Head of caudate nucleus (tissue), 42 donors: ENCODE measurements at places on chromosomes 4 and X.

GRCh38 chr4:173536808-173537429 is 6.9 kb upstream of the HAND2 start:
- DNase-seq, result no peak

- no peak for DNase-seq
Measured at GRCh38 chrX:112832481-112833095, 8.0 kb downstream of the AMOT start.

- DNase-seq, result no peak
Measured at GRCh38 chr4:118920247-118920646, 31.6 kb downstream of the SYNPO2 start.

DNA sequence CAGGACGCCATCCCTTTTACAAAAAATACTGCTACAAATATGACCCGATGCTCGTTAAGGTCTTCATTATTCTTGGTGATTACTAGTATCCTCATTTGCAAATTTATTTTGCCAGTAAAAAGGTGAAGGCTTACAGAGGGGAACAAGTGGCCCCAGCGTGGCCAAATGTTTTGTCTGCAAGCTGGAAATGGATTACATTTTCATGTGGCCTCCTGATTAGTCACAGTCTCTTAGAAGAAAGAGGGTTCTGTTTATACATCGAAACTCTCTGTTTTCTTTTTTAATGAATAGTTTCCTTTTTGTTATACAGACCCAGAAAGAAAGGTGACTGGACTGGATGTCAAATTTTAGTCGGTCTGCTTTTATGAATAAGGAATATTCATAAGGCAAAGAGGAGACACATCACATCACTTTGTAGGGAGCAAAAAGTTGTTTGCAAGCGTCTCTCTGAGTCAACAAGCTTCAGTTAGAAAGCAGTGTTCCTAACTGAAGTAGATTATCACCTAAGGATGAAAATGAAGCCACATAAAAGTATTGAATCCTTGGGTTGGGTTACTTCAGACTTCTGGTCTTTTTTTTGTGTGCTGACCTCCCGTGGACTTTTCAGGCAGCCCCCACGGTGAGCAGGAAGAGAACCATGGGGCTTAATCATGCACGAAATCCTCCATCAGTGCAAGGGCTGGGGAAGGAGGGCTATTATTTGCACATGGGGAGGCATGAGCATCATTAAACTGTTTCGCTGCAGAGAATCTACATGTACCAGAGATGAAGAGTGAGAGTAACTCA is 125.6 kb downstream of the ARSF start:
- DNase-seq, result no peak

DNA sequence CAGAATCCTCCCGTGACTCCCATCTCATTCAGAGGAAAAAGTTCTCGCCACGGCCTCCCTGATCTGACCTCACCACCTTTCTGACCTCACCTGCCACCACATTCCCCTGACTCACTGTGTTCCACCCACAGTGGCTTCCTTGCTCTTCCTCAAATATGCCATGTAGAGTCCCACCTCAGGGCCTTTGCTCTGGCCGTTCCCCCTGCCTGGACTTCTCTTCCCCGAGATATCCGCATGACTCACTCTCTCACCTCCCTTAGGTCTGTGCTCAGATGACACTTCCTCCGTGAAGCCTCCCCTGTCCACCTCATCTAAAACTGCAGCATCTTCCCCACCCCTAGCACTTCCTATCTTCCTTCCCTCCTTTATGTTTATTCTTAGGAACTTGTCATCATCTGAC is 7.2 kb upstream of the TSPYL2 start:
- no peak for DNase-seq

DNA sequence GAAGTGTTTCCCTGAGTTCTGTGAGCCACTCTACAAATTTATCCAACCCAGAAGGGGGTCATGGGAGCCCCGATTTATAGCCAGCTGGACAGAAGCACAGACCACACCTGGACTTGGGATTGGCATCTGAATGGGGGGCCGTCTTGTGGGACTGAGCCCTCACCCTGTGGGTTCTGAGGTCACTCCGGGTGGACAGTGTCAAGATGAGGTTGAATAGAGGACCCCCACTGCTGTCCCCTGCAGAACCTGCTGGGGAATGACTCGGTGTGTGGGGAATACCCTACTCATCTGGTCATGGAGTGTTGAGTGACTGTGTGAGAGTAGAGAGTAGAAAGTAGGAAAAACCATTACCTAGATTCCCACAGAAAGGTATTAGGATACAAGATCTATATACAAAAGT is 67.5 kb downstream of the ZFYVE28 start:
- DNase-seq, result no peak

GRCh38 chrX:24648495-24648894 is 1.3 kb upstream of the PCYT1B start:
- no peak for DNase-seq

GRCh38 chrX:153642051-153642654 is 4.8 kb upstream of the DUSP9 start:
- DNase-seq, result no peak

- no peak for DNase-seq
Measured at GRCh38 chr4:176817204-176817603, 24.5 kb upstream of the VEGFC start.

DNA sequence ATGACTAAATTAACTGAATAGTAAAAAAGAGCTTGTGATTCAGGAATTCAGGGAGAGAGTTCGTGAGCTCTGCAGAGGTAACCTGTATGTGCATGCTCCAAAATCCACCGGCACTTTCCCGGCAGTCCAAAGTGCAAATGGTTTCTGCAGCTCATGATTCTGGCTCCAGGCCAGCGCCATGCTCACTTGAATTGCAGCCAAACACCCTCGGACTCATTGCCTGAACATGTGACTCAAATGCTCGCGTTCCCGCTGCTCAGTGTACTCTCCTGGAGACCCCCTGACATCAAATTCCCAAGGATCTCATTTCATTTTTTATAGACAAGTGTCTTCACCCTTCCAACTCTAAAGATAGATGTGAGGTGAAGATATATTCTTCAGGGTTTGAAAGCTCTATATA is 44.1 kb upstream of the SH3RF1 start:
- peak; percentile 60 for DNase-seq

- no peak for DNase-seq
Measured at GRCh38 chr4:100644150-100644549, 126.3 kb upstream of the EMCN start.

DNA sequence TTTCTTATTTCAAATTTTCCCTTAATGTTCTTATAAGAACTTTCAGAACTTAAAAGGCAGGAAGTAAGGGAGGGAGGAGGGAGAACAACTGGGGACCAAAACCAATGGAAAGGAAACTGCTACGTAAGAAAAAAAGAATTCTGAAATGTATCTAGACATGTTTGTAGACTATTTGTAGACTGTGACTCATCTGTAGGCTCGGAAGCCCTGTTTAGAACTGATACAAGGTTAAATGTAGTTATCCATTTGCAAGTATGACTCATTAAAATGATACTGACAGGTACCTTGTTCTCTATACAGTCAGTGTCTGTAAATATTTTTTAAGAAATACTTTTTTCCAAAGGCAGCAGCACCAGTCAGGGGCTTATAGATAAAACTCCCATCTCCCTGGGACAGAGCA is 202.0 kb downstream of the DHX15 start:
- DNase-seq, result no peak

GRCh38 chr4:139555705-139556070 is 331 bp downstream of the SETD7 start:
- DNase-seq, result peak; percentile 20

DNA sequence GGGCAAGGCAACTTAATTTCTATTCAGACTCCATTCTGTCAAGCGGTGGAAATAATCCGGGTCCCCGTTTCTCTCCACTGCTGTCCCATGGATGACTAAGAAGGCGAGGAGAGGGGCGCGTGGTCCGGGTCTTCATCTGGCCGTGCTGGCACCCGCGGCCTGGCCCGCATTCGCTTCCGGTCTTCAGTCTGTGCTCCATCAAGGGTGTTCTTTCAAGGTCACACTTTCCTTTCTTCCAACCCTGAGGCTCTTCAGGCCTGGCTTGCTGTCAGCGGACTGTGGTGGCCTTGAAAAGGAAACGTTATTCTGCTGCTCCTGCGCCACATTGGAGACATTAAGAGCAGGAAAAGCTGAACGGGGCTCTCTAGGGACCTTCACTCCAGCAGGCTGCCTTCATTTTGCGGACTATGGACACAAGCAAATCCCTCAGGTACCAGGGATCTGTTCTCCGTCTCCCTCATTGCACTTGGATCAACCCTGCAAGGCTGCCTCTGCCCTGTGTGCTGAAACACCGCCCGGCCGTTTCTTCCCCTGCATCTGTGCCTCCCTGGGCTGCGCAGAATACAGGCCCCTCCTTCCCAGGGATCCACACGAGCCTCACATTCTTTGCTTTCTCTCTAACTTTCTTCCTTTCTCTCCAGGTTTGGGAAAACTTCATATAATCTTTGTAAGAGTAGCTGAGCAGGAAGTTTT is 5.7 kb upstream of the SLC25A4 start:
- no peak for DNase-seq

- no peak for DNase-seq
Measured at GRCh38 chr4:93605163-93605562, 223.4 kb upstream of the ATOH1 start.

DNA sequence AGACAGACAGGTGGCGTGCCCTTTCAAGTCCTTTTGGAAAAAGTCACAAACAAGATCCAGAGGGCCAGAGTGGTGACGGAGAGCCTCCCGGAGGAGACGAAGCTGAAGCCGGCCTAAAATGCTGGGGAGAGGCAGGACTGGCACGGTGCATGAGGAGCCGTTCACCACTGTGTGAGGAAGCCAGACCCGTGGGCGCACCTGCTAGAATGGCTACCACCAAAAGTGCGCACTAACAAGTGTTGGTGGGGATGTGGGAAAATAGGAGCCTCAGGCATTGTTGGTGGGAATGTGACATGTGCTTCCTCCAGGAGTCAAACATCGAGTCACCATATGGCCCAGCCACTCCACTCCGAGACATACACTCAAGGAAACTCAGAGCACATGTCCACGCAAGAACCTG is 67.4 kb upstream of the HELT start:
- no peak for DNase-seq

DNA sequence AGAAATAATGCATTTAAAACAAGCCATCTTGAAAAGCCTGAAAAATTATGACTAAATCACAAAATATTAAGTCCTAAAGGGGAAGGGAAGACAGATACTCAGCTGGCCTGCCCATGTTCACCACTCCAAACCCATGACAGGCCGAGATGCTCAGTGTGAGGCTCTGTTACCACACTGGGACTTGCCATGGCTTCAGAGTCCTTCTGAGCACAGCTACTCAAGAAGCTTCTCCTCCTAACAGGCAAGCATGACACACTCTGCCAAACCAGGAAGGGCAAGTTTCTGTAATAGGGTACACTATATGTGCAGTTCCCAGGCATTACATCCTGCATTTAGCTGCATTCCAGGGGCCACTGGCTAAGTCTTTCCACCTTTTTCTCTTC is 34.0 kb upstream of the CYBB start:
- no peak for DNase-seq
